ENCODE measurements at places on chromosomes 13 and 19. TPM values are rescaled to one million over a fixed set of nuclear protein-coding genes. Genes with fewer than 3 reads are reported as not detected.

The NPAS1 gene
- polyA plus RNA-seq: 1.5 TPM

The TNFAIP8L1 gene
- polyA plus RNA-seq: 13.7 TPM

The HCST gene
- 6.5 TPM for polyA plus RNA-seq

The UQCR11 gene
- polyA plus RNA-seq: 84.2 TPM
